ENCODE measurements at places on chromosomes 7 and 10.

GRCh38 chr10:122553341-122553740, 7.2 kb upstream of the DMBT1 start:
- DNase-seq = no peak

DNA sequence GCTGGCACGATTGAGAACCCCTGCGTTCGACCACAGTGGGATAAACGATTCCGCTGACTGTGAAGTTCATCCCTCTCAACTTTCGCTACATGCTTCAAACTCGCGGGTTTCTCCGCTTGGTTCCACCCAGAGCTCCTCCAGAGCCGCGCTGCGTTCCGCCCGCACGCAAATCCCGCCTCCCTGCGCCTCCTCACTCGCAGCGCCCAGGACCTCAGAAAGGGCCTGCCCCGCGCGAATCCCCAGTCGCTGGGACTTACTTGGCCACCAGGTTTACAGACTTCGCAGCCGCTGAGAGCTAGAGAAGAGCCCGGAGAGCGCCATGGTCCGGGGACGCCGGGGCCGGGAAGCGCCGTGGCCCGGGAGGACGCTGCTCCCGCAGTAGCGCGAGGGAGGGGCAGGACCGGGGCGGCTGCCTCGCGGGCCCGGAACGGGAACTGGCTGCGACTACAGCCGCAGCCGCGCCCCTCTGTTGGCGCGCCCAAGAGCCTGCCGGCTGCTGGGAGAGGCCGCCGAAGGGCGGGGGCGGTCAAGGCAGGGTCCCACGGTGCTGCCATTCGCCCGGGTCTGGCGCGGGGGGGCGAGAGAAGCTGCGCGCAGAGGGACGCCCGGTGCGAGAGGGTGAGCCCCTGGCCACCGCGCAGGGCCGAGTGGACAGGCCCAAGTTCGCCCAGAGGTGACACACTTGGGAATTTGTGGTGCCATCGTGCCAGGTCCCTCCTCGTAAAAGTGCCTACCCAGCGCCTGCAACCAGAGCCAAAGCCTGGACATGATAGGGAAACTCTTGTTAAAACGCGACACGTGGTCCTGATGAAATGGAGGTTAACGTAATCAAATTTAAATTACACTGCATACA, at the start of gene NOD1:
TSS of gene NOD1 (minus strand) at position 436 of the 853 bp plus-strand sequence. CDS start 21,863 bp downstream, outside the sequence.
- peak; percentile 78 for DNase-seq

DNA sequence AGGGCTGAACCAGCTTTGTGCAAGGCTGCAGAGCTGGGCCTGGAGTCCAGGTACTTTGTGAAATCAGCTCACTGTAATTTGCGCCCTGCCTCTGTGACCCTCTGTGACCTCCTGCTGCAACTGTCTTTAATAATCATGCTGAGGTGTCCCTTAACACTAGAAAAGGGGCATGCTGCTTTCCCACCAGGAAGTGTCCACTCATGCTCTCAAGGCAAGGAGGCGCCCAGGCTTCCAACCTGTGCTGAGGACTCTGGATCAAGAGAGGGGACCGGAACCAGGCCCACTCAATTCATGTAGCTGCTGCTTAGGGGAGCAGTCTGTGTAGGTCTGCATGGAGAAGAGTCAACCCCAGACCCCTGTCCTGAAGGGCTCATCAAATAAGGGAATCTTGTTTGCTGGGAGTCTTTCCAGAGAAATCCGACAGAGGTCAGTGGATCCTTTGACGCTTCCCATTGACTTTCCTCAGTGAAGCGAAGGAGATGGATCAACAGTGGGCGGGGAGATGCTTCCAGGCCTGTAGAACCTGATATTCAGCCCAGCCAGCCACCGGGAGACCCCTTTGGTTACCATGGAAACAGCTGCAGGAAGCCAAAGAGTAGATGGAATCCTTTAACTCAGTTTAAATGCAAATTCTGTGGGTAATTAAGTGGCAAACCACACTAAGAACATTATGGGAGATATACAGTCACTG, 945.9 kb downstream of the GRID1 start:
- peak; percentile 1 for DNase-seq

DNA sequence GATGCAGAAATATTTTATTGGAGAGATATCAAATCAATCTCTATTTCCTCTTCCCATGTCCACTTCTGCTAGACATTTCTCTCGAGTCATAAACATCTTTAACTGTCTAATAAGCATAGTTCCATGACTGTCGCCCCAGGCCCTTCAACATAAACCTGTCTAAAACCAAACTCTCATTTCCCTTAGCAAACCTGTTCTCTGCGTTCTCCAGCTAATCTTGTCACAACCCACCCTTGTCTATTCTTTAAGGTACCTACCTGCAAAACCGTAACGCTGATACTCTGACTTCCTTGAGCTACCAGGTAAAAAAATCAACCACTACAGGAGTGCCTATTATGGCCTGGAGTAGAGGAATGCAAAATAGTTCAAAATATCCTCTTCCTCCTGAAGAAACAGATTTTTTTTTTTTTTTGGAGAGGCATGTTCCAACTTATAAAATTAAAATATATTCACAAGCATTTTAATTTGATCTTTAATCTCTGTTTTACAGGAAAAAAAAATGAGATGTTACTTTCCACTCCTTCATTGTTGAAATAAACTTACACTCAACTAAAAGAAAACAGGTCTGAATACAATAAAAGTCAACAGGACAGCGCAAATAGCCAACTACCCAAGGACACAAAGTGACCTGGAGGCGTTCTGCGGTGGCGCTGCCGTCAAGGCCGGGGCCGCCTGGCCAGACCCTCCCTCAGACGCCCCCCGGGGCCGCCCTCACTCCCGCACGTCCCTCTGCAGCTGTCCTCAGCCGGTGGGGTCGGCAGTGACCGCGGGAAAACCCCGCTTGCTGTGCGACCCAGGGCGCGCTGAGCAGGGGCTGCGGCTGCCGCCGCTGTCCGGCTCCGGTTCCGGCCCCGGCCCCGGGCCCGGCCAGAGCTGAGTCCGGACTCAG, 765 bp downstream of the SLC25A40 start:
- DNase-seq = peak; percentile 25

DNA sequence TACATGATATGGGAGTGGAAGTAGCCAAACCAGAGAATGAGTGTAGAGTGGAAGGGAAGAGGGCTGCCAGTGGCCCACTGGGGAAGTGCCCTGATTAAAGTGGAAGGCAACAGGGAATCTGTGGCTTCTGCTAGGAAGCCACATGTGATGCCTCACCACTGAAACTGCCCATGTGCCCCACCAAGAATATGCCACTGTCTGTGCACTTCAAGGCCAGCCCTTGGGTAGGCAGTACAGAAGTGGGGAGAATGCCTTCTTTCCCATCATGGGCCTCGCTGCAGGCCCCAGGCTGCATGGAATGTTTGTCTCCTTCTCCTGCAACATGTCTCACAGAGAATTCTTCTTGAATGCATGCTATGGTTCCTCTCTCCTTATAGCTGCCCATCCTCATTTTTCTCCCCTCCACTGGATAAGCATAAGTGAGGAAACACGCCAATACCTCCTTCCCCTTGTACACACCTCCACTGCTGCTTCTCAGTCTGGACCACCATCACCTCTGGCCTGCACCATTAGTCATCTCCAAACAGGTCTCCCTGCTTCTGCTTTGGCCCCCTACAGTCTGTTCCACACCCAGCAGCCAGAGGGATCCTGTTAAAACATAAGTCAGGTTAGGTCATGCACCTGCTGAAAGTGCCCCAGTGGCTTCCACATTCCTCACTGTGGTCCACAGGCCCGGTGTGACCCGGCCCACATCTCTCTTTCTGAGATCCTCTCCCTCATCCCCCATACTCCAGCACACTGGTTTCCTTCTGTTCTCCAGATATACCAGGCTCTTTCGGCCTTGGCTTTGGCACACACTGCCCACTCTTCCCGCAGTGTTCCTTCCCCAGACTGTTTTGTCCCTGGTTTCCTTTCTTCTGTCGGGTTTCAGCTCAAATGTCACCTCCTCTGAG, 37.1 kb downstream of the SNX10 start:
- no peak for DNase-seq

DNA sequence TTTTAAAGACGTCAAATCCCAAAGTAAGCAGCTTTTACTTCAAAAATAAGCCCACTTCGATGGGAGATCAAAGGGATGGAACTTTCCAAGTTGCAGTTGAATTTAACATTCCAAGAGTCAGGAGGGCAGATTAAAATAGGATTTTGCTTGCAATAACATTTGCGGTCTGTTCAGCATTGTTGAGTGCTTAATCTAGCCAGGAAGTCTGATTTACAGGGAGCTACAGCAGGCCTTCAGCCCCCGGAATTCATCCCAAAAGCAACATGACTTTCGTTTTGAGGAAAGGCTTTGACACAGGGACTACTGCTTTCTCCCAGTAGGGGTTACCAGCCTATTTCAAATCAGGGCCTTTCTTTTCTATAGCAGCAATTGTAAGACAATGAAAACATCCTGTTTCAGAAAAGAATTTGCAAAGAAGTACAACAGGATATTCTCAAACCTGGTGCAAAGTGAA, 279.6 kb upstream of the PITRM1 start:
- DNase-seq = peak; percentile 6

DNA sequence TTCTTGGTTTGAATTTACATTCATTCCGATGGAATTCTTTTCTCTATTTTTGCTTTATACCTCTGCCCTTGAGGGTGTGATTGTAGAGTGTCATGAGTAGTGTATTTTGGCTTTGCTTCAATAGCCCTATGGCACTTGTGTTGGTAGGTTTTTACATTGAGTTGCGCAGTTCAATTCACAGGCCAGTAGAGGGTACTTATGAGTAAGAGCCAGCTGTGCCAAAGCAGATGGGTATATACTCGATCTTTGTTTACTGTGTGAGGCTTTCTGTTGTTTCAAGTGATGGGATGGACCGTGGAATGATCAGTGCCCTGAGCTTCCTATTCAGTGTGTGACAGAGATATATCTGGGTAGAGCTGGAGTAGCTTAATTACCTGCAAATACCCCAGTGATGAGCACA, 4.3 kb upstream of the AKR1C3 start:
- DNase-seq = peak; percentile 9

DNA sequence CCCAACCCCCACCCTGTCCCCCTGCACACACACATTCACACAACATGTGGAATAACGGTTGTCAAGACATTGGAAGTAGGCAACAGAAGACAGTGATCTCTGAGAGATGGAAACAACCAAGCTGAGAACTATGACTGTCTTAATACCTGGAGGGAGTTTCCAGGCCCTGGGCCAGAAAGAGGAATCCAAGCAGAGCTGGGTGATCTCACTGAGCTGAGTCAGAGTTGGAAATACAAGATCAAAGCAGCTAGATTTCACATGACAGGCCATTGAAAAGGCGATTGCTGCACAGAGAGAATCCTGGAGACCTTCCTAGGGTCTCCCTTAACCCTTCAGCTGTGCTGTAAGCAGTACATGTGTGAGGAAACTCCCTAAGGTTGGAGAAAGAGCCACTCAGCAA, 165.8 kb upstream of the PRSS1 start:
- no peak for DNase-seq

DNA sequence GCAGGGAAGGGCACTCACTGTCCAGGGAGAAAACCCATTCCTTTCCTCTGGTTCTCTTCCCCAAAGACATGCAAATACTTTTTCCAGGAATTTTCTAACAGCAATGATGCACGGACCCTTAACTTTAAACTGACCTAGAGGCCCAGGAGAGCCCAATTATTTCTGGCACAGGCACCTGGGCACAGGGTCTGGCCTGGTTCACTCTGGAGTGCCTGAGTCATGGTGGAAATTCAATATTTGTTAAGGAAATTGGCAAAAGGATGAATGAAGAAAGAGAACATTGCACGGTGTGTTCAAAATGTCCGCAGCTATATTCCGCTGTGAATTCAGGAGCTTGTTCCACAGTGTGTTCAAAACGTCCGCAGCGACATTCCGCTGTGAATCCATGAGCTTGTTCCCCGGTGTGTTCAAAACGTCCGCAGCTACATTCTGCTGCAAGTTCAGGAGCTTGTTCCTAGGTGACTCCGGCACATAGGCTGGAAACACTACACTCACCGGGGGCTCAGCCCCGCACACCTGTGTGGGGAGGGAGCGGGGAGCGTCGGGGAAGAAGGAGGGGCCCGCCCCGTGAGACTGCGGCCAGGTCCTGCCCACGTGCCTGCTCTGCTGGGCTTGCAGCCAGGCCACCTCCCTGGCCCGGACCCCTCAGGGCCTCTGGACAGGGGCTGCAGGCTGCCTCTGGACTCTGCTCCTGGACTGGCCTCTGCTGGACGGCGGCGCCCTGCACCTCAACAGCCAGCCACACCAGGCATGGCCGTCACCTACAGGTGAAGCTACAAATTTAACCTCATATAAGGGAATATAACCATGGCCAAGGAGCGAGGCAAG, 72.0 kb upstream of the FAM20C start:
- DNase-seq = no peak

GRCh38 chr7:32005577-32005976, 64.6 kb downstream of the PDE1C start:
- DNase-seq = no peak

- DNase-seq = no peak
These were observed 25.9 kb upstream of the GOLGA7B start for GRCh38 chr10:97823734-97824133.

- no peak for DNase-seq
These were observed 159.3 kb downstream of the MGMT start for GRCh38 chr10:129626309-129626708.

GRCh38 chr7:106905734-106906133, 40.7 kb downstream of the PIK3CG start:
- DNase-seq = no peak

- no peak for DNase-seq
These were observed 393.0 kb downstream of the PHTF2 start for GRCh38 chr7:78191475-78192079.

GRCh38 chr10:127908106-127908958, 1.4 kb downstream of the PTPRE start:
- DNase-seq = no peak

GRCh38 chr10:125343118-125343925, 183.0 kb upstream of the CTBP2 start:
- peak; percentile 7 for DNase-seq

DNA sequence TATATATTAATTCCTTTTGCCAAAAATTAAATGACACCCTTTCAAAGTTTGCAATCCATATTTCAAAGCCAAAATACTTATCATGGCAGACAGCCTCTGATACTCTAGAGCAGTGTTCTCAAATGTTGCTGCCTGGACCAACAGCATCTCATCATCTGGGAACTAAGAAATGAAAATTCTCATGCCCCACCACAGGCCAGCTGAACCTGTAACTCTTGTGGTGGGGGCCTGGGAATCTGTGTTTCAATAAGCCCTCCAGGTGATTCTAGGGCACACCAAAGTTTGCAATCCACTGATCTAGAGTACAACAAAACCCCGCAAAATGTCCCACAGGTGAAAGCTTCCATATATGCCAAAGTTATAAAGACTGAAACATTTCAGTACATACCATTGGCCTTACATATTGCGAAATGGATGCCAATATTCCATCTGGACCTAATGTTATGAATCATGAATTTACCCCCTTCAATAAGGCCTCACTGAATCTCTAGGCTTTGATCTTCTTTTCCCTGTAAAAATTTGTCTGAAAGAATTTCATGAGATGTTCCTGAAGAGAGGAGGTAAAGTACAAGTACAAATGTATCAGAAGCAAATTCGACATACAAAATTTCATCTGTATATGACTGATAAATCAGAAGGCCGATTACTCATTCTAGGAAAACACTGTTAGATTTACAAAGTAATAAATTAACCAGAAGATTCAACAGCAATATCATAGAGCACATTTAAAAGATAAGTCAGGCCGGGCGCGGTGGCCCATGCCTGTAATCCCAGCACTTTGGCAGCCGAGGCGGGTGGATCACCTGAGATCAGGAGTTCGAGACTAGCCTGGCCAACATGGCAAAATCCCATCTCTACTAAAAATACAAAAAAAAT, 25.3 kb upstream of the EPC1 start:
- DNase-seq = no peak

All from SJCRH30 (cell line).